ENCODE measurements at places on chromosomes 12 and 14. TPM values are rescaled to one million over a fixed set of nuclear protein-coding genes. Genes with fewer than 3 reads are reported as not detected.

The TMTC2 gene
- polyA plus RNA-seq = 2.5 TPM

The POU6F1 gene
- 3.0 TPM for polyA plus RNA-seq

The TSPAN19 gene
- not detected for polyA plus RNA-seq

The LRP6 gene
- not detected for polyA plus RNA-seq

The RERG gene
- not detected for polyA plus RNA-seq

The FOXN4 gene
- not detected for polyA plus RNA-seq

The SIRT4 gene
- polyA plus RNA-seq = 0.30 TPM

The ARG2 gene
- polyA plus RNA-seq = 0.46 TPM

The SOX5 gene
- not detected for polyA plus RNA-seq

The RERGL gene
- not detected for polyA plus RNA-seq

The GRIP1 gene
- polyA plus RNA-seq = 0.18 TPM

The HPD gene
- 0.05 TPM for polyA plus RNA-seq

The TAS2R7 gene
- polyA plus RNA-seq = not detected

The KLHDC1 gene
- polyA plus RNA-seq = 0.92 TPM

The ANKRD52 gene
- polyA plus RNA-seq = 1.5 TPM

The TBX3 gene
- polyA plus RNA-seq = 0.13 TPM

The SMOC1 gene
- polyA plus RNA-seq = not detected

The AQP6 gene
- 0.04 TPM for polyA plus RNA-seq

The PPM1A gene
- polyA plus RNA-seq = 34.1 TPM

The ANO4 gene
- not detected for polyA plus RNA-seq

The HCAR2 gene
- polyA plus RNA-seq = 8.1 TPM

The OTOGL gene
- polyA plus RNA-seq = not detected

The CALM1 gene
- polyA plus RNA-seq = 912 TPM

The SMCO2 gene
- not detected for polyA plus RNA-seq

The PNP gene
- polyA plus RNA-seq = 63.2 TPM

The BHLHE41 gene
- polyA plus RNA-seq = not detected

The KCNA1 gene
- polyA plus RNA-seq = not detected

The RASSF9 gene
- not detected for polyA plus RNA-seq

The ORAI1 gene
- 54.6 TPM for polyA plus RNA-seq

The PKP2 gene
- 2.9 TPM for polyA plus RNA-seq

The AICDA gene
- polyA plus RNA-seq = not detected

The SALL2 gene
- polyA plus RNA-seq = not detected

The CYP46A1 gene
- polyA plus RNA-seq = not detected

The PTGES3 gene
- 26.6 TPM for polyA plus RNA-seq

The C12orf60 gene
- not detected for polyA plus RNA-seq

The IL26 gene
- polyA plus RNA-seq = not detected

The KRT78 gene
- polyA plus RNA-seq = not detected

The CFAP251 gene
- polyA plus RNA-seq = not detected

The DGLUCY gene
- 84.5 TPM for polyA plus RNA-seq

The NOC4L gene
- 13.3 TPM for polyA plus RNA-seq

The SLC25A21 gene
- polyA plus RNA-seq = not detected

The NPFF gene
- not detected for polyA plus RNA-seq

The DDX47 gene
- polyA plus RNA-seq = 35.2 TPM

The AQP5 gene
- not detected for polyA plus RNA-seq

The CCDC177 gene
- polyA plus RNA-seq = not detected

The NID2 gene
- not detected for polyA plus RNA-seq

The DHH gene
- not detected for polyA plus RNA-seq

The WNT1 gene
- polyA plus RNA-seq = not detected

The CLECL1 gene
- 11.4 TPM for polyA plus RNA-seq

The TMEM30B gene
- polyA plus RNA-seq = not detected

The TTLL5 gene
- polyA plus RNA-seq = 4.7 TPM

The SENP1 gene
- 3.2 TPM for polyA plus RNA-seq

The FGF23 gene
- polyA plus RNA-seq = not detected

The LHX5 gene
- not detected for polyA plus RNA-seq

Data from CD14-positive monocyte (primary cell).